ENCODE measurements at places on chromosomes 3 and 15.
A peak's percentile ranks its signal among the peaks of the same experiment; 100 is the strongest.

DNA sequence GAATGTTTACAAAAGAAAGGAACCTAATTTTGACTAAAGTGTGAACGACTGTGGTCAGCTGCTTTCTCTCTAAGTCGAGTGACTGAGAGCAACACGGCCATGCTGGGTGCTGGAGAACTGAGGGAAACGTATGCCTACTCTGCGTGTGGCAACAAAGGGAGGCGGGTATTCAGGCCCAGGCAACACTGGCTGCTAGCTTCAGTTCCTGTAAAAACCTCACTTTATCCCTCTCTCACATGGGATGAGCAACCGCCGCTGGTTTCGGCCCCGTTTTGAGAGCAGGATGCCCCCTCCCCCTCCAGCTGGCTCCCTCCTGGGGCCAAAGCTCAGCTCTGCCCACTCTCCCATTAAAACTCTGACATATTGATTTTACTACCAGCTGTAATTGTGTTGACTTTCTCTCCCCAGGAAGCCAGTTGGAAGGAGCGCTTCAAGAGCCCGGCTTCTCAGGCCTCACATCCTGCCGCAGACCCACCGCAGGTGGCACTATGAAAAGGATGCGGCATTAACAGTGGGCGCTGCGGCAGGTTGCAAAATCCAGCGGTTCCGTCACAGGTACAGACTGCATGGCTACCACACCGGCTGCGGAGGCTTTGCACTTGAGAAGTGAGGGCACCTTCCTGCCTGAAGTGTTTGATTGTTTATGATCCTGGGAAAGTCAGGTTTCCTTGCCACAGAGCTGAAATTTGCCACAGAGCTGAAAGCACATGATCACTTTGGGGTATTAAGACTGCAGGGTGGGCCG is 12.7 kb downstream of the PLXND1 start:
- DNase-seq: peak; percentile 25

- DNase-seq: no peak
These were observed 19.0 kb downstream of the ADAMTS9 start for GRCh38 chr3:64668582-64669510.

- DNase-seq: no peak
These were observed 2.5 kb upstream of the AEN start for GRCh38 chr15:88618686-88619085.

- no peak for DNase-seq
These were observed 174.3 kb downstream of the KLF13 start for GRCh38 chr15:31500766-31501449.

DNA sequence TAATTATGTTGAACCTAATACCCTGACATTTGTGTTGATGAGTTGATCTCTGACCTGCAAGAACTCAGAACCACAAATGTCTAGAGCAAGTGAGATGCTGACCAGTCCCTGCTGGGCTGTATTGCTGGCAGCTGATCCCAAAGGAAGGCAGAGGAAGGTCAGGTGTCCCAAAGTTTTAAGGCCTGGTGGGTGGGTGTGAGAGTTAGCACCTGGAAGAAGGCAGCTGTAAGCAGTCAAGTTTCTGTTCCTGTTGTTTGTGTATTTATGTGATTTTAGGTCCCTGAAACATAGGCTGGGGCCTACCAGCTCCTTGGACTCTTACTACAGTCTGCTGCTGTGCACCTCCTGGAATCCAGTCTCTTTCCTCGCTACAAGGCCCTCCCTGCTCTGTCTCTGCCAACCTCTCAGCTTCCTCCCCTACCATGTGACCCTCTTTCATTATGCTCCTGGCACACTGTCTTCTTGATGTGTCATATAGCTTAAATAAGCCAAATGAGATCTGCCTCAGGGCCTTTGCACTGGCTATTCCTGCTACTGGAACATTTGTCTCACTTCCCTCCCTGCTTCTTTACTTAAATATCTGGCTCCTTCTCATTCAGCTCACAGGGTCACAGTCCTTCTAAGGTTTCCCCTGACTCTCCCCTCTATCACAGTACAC is 31.0 kb upstream of the ATOSA start:
- DNase-seq: no peak

DNA sequence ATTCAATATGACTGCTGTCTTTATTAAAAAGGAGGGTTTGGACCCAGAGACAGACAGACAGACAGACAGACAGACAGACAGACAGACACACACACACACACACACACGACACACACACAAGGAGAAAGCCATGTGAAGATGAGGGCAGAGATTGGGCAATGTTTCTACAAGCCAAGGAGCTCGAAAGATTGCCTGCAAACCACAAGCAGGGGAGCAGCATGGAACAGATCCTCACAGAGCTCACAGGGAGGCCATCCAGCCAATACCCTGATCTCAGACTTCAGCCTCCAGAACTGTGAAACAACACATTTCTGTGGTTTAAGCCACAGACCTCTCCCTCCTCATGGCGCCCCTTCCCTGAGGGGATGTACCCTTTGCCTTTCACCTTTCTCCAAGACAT is 35.8 kb upstream of the ABHD2 start:
- no peak for DNase-seq

DNA sequence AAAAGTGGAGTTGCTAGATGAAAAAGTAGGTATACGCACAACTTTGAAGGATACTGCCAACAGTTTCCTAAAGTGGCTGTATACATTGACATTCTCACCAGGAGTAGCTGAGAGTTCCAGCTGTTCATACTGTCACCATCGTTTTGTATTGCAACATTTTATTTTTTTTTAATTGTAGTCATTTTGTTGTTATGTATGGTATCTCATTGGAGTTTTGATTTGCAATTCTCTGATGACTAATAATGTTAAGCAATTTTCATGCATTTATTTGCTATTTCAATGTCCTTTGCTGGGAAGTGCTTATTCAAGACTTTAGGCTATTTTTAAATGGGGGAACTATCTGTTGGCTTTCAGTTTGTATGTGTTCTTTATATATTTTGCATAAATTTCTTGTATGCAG is 185.1 kb upstream of the TGFBR2 start:
- DNase-seq: no peak

GRCh38 chr3:126117786-126118185 is 33.9 kb upstream of the SLC41A3 start:
- no peak for DNase-seq

DNA sequence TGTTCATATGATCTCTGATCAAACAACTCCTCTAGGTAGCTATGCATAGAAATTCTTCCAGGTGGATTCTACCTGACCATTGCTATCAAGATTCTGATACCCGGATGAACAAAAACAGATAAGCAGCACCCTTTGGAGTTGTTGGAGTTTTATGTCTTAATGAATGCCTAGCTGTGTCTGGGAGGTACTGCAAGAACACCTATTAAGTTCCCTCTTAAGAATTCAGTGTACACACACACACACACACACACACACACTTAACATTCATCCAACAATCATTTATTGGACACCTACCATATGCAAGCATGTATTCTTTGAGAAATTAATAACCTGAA is 58.1 kb upstream of the FNDC3B start:
- DNase-seq: no peak

DNA sequence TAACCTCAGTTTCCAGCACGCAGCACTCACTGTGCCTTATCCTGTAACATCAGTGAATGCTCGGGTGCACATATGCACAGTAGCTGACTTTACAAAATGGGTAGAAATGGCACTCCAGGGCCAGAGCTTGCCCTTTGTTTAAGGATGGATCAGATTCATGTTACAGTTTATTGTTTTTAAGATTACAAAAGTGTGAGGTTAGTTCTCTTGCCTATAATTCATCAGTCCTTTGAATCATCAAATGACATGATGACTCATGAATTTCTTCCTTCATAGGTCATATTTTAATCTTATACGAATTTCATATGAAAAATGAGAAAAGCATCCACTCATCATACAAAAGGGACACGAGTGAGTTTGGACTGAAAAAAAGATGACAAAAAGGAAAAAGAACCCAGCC is 545.3 kb downstream of the GBE1 start:
- DNase-seq: no peak

- DNase-seq: no peak
These were observed 26.4 kb upstream of the MYZAP start for GRCh38 chr15:57565311-57565710.

- no peak for DNase-seq
These were observed 20.3 kb downstream of the CRTAP start for GRCh38 chr3:33134026-33134625.

GRCh38 chr3:8760091-8760490 is 9.3 kb downstream of the OXTR start:
- no peak for DNase-seq

DNA sequence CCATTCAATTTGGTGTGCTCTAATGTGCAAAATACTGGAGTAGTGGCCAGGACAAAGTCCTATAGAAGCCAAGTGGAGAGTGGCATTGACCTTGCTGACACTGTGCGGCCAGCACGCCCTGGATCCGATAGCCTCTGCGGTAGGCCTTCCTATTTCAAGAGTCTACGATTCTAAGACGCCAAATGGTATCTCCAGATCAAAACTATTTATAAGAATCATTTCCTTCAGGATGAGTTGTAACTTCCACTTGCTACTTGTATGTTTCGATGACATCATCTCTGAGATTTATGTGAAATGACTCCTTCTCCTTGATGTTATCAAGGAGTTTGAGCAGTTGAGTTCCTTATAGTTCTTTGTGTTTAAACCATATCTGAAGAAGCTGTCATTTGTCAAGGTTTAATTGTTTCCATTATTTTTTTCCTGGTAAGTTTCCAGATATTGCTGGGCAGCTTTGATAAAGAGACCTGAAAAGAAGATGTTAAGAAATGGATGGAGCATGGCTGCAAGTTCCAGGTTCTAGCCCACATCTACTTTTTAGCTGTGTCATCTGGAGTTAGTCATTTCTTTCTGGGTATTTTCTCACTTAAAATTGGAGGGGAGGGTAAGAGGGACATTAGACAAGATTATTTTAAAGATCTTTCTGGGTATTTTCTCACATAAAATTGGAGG is 71.8 kb downstream of the TMEM44 start:
- no peak for DNase-seq

DNA sequence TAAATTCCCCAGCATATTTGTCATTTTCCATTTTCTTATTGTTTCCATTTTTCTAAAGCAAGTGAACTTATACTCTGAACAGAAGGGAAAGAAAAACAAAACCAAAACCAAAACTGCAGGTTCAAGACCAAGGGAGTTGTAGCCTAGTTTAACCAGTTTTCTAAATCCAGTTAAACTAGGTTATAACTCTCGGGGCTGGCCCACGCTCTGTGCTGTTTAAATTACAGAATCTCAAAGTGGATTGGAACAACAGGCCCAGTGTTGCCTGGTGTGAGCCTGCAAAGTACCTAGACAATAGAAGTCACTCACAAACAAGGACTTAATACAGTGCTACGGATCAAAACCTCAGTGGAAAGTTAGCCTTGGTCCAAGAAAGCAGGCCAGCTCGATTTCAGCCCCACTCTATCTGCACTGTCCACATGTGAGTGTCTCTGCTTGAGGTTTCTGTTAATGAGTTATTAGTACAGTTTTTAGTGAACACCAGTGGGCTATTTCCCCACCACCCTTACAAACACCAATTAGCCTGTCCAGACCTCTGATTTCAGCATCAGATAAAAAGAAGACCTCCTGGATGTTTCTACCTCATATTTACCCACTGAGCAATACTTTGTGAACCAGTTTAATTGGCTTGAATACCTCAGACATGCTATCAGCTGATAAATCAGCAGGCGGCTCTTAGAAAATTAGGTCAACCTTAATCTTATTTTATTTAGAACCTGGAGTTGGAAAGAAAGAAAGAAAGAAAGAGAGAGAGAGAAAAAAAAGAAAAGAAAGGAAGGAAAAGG is 93.8 kb upstream of the PDZRN3 start:
- no peak for DNase-seq

DNA sequence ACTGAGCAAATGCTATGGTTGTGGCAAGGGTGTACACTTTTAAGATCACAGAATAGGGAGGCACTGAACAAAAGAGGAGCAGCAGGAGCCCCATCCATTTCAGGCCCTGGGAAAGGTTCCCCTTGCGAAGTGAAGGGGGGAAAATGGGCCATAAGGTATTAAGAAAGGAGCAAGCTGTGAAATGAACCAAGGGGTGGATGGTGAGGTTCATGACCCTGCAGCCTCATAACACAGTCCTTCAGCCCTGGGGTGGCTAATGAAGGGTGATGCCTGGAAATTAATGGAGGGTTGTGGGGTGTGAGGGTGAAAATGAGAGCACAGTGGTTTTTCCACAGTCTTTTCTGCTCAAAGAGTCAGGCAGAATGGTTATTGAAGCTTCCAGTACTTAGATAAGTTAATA is 150.1 kb downstream of the PDZRN3 start:
- no peak for DNase-seq

- DNase-seq: no peak
These were observed 277.2 kb downstream of the SHQ1 start for GRCh38 chr3:72571052-72571451.

DNA sequence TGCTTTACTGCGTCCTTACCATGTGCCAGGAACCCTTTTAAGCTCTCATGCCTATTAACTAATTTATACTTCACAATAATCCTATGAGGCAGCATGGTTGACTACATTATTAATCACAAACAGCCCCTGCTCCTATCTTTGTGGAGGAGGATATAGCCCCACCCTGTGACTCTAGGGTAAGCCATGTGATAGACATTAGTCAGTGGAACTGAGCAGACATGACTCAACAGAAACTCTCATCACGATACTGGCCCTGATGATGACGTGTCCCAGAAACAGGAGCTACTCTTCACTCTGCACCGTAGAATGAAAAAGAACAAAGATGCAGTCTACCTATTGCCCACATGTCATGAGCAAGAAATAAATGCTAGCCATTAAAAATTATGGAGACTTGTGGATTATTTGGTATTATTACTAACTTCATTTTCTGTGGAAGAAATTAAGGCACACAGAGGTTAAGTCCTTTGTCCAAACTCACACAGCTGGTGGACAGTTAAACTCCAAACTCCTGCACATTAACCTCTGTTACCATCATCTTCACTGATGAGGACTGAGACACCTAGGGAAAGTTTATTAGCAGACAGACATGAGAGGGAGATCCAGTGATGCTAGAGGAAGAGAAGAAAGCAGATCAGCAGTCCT is 51.2 kb downstream of the CFAP20DC start:
- DNase-seq: no peak

DNA sequence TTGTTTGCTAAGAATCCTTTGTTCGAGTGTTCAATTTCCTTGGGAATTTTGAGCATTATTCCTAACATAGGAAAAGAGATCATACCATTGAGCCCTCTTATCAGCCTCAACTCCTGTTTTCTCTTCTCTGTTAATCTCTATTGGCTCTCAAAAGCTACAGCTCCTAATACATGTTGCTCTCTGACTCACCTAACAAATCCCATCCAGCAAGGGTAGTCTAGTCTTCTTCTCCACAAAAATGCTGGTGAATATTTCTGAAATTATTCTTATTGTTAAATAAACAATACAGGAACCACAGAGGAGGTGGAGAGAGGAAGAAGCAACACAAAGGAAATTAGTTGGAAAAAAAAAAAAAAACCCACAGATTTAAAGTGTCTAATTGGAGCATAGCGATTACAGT is 325.8 kb upstream of the NAALADL2 start:
- no peak for DNase-seq

- no peak for DNase-seq
These were observed 60.4 kb downstream of the MESD start for GRCh38 chr15:80929225-80929624.

- no peak for DNase-seq
These were observed 267.7 kb downstream of the XXYLT1 start for GRCh38 chr3:195003006-195003892.

GRCh38 chr3:99332718-99333117 is 305.7 kb upstream of the COL8A1 start:
- DNase-seq: no peak
